ENCODE measurements at places on chromosomes 13 and 19. TPM values are rescaled to one million over a fixed set of nuclear protein-coding genes. Genes with fewer than 3 reads are reported as not detected.

DNA sequence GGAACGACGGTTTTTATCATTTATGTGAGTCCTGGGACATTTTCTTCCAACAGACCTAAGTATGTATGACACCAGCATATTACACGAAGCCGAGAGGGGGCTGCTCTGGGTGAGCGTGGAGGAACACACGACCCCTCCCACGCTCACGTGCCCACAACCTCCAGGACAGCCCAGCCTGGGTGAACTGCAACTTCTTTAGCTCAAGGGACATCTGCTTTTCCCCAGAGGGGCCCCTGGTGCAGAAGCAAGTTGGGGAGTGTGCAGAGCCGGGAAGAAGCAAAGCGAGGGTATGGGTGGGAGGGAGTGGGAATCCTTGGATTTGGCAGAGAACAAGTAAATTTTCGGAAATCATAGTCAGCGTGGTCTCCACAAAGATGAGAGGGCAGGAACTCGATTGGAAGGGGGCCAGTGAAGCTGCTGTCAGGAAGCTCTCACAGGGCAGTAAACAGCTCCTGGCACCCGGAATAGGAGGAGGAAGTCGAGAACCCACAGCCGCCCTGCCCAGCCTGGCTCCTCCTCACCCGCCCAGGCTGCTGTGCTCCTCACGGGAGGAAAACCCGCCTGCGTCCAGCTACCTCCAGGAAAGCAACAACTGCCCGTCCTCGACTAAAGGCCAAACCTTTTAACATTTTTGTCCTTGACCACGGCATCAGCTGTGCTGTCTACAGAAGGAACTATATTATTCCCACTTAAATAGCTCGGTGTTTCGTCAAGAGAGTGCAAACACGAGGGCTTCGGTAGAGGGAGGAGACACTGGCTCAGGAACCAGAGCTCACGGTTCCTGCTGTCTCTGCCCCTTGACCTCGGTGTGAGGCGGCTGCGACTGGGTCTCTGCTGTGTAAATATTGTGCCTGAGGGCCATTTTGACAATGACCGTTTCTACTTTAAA is 17.2 kb upstream of the CFAP97D2 start:
- no peak for DNase-seq
- peaks cover 64% of the 10 kb centered on the region for H3K4me1 ChIP-seq
- peaks cover 15% of the 10 kb centered on the region for H3K36me3 ChIP-seq

GRCh38 chr13:80039000-80039399 is 301.9 kb downstream of the SPRY2 start:
- H3K27ac ChIP-seq, result no peak overlapping the region
- no peaks in the 10 kb centered on the region for H3K27me3 ChIP-seq
- DNase-seq, result no peak
- H3K4me3 ChIP-seq, result no peak overlapping the region

DNA sequence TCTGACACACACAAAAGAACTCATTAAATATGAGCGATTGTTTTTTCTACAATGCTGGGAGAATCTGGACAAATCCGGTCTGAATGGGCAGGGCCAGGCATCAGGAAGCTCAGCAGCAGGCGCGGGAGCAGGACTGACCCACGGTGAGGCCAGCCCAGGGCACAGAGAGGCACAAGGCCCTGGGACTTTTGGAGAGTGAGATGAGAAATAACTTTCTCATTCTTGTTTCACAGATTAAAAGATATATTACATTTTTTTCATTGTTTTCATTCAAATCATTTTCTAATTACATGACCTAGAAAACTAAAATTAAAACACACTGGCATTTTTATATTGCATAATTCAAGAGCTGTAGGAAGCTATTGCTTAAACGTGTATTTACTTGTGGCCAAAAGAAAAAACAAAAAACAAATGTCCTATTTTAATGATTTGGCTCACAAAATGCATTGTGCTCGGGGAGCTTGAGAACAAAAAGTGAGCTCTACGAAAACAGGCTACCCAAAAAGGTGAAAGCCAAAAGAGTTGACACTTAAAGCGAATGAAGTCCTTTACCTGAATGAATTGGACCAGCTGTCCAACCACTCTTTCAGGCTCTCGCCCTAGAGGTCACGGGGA is 133.1 kb downstream of the TNFRSF19 start:
- H3K27me3 ChIP-seq, result peaks cover 4% of the 10 kb centered on the region
- no peak overlapping the region for H3K27ac ChIP-seq
- no peak overlapping the region for H3K4me3 ChIP-seq
- no peaks in the 10 kb centered on the region for H3K4me1 ChIP-seq

GRCh38 chr13:110915874-110916206 is 971 bp upstream of the ANKRD10 start:
- H3K4me1 ChIP-seq, result peaks cover 53% of the 10 kb centered on the region
- no peaks in the 10 kb centered on the region for H3K27me3 ChIP-seq
- H3K36me3 ChIP-seq, result peaks cover 19% of the 10 kb centered on the region
- peak overlapping the region; percentile 84 for H3K4me3 ChIP-seq
- DNase-seq, result no peak
- H3K27ac ChIP-seq, result peak overlapping the region; percentile 75

GRCh38 chr13:97559981-97560380 is 126.0 kb downstream of the RAP2A start:
- no peaks in the 10 kb centered on the region for H3K36me3 ChIP-seq
- no peak for DNase-seq

GRCh38 chr13:73250061-73250460 is 191.3 kb downstream of the KLF5 start:
- H3K27ac ChIP-seq, result no peak overlapping the region
- no peaks in the 10 kb centered on the region for H3K4me1 ChIP-seq
- H3K27me3 ChIP-seq, result peaks cover 3% of the 10 kb centered on the region
- no peaks in the 10 kb centered on the region for H3K36me3 ChIP-seq
- H3K4me3 ChIP-seq, result no peak overlapping the region

The NCAN gene
- total RNA-seq, result 0.20 TPM

The EDDM13 gene
- 0.29 TPM for total RNA-seq
